ENCODE measurements at places on chromosomes 16 and 17. TPM values are rescaled to one million over a fixed set of nuclear protein-coding genes. Genes with fewer than 3 reads are reported as not detected.

NDEL1 gene
- total RNA-seq, result 55.7 TPM

PRAC1 gene
- not detected for total RNA-seq

PLA2G15 gene
- total RNA-seq, result 15.7 TPM

DNA sequence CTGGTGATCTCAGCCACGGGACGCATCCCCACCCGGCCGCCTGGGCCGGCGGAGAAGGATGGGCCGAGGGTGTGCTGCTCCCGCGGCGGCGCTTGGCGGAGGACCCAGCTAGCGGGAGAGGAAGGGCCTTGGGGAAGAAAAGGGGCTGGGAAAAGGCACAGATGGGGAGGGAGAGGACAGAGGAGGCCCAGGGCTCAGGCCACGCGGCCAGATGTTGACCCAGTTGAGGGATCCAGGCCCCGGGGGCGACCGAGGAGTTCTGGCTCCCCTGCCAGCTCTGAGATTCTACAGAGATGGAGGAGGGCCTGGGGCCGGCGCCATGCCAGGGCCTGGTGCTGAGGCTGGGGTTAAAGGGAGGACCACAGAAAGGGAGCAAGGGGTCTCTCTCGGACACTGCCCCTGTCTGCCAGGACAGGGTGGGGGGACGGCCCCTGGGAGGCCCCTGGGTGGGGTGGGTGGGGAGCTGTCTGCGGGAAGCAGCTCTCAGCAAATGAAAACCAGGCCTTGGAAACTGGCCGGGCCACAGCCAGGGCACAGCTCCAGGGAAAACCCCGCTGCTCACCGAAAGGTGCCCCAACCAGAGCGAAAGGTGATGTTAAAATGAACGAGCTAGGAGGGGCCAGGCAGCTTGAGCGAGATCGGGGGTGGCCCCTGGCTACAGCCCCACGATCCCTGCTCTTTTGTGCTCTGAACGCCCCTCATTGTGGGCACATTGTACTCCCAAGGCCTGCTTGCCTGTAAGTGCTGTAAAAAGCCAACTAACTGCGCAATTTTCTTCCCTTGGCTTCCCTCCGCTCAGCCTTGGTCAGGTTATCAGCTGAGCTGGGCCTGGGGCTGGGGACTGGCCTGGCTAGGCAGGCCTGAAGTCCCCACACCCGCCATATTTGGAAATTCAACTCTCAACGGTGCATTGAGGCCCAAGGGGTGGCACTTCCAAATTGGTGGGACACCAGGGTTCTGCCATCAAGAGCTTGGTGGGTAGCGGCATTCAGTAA lies 191.4 kb downstream of the ZNF423 start:
- peak overlapping the region; percentile 27 for H3K4me3 ChIP-seq
- H3K27me3 ChIP-seq, result no peaks in the 10 kb centered on the region
- H3K36me3 ChIP-seq, result no peaks in the 10 kb centered on the region
- DNase-seq, result peak; percentile 78

DNA sequence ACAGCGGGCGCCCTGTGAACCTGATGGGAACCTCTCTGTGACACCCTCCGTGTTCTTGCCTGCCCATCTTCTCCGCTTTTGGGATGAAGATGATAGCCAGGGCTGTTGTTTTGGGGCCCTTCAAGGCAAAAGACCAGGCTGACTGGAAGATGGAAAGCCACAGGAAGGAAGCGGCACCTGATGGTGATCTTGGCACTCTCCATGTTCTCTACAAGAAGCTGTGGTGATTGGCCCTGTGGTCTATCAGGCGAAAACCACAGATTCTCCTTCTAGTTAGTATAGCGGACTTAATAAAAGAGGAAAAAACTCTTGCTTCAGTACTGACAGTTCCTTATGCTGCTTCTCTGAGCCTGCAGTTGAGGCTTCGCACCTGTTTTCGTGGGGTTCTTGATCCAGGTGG lies 10.5 kb downstream of the CDK5RAP3 start:
- no peak for DNase-seq
- no peak overlapping the region for H3K27ac ChIP-seq
- H3K27me3 ChIP-seq, result no peaks in the 10 kb centered on the region
- no peak overlapping the region for H3K4me3 ChIP-seq
- no peaks in the 10 kb centered on the region for H3K4me1 ChIP-seq

- H3K36me3 ChIP-seq, result no peaks in the 10 kb centered on the region
- peak within 1 kb of the TSS; percentile 91 for H3K27ac ChIP-seq
- no peaks in the 10 kb centered on the region for H3K27me3 ChIP-seq
- peaks cover 37% of the 10 kb centered on the region for H3K4me1 ChIP-seq
Measured at GRCh38 chr16:84699712-84700445, at the start of gene USP10. Gene USP10, plus strand, starts transcription at chr16:84700000. Its CDS starts 91 bp downstream, at chr16:84700091.

DNA sequence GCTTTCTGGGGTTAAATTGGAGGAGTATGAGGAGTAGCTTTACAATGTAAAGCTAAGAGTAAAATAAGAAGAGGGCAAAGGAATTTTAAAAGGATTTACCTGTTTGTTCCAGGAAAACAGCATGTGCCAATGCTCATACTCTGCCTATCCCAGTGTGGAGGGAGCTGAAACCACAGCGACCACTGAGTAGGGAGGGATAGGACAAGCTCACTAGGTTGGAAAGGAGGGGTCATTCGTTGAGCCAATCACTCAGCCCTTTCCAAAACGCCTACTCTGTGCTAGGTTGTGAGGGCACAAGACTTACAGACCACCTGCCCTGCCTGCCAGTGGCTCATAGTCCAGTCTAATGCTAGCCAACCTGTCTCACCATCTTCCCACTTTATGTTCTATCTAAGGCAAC lies 1.1 kb upstream of the DNAJC7 start:
- H3K36me3 ChIP-seq, result peaks cover 12% of the 10 kb centered on the region
- peaks cover 43% of the 10 kb centered on the region for H3K4me1 ChIP-seq
- H3K4me3 ChIP-seq, result no peak overlapping the region
- peak overlapping the region; percentile 92 for H3K27ac ChIP-seq
